Osteocyte (in vitro differentiated cells): ENCODE measurements at places on chromosomes 13 and 19. TPM values are rescaled to one million over a fixed set of nuclear protein-coding genes. Genes with fewer than 3 reads are reported as not detected.
A peak's percentile ranks its signal among the peaks of the same experiment; 100 is the strongest.

DNA sequence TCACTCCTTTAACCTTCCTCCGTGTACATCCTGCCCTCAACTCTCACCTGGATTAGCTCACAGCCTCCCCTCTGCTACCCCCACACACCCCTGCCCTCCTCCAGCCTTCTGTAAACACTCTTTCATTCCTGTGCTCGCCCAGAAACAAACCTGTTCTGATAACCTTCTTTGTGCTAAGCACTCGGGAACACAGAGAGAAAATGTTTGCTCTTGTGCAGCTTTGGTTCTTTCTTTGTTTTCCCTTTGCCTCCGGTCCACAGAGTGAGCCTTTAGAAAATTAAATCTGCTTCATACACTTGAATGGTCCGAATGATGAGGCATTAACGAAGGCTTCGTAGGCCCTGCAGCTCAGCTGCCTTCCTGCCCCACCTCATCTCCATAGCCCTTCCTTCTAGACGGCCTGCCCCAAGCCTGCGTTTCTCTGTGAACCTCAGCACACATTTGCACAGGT lies 6.6 kb upstream of the ZDHHC20 start:
- no peak for DNase-seq

DNA sequence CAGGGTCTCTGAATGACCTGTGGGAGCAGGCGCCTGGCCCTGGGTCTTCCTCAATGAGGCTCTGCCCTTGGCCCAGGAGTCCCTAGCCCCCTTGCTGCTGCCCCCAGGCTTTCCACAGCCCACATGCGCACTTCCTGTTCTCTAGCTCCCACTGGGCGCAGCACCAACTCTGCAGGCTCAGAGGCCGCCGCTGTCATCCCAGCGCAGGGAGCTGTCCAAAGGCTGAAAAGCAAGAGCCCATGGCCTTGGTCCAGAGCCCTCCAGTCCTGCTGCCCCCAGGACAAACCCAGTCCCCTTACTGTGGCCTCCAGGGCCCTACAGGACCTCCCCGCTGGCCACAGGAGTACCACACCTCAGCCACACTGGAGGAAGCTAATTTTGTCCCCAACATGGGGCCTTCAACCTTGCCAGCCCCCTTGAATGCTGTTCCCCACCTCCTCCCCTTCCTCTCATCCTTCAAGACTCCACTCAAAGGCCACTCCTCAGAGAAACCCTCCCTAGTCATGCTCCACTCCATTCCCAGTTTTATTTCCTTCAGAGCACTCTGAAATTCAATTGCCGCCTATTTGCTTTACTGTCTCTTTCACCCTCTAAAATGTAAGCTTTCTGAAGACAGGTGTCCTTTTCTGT lies 8.0 kb upstream of the POU2F2 start:
- DNase-seq, result peak; percentile 90

DNA sequence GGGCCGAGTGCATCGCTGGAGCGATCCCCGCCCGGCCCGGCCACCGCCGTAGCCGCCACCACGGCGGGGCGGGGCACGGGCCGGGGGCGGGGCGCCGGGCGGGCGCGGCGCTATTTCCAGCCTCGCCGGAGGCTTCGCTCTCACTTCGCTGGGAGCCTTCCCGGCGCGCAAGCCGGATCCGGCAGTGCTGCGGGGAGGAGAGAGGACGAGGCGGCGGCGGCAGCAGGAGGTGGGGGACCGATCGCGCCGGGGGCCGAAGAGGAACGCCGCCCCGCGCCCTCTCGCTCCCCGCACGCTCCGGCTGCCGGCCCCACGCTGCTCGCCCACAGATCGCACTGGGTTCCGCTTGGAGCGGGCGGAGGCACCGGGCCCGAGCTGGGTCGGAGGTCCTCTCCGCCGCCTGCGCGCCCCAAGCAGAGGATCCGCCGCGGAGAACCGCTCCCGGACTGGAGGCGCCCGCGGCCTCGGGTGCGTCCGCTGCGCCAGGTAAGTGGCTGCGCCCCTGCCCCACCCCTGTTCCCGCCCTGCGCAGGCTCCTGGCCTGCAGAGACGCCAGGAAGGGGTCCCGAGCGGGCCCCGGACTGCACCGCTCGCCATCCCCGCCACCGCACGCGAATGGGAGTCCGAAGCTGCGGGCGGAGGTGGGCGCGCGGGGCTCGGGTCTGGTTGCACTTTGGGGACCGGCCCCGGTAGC lies at the start of gene CHST8:
TSS of gene CHST8 (plus strand) at position 143 of the 694 bp plus-strand sequence. CDS start 67,309 bp downstream, outside the sequence.
- no peak for DNase-seq

DNA sequence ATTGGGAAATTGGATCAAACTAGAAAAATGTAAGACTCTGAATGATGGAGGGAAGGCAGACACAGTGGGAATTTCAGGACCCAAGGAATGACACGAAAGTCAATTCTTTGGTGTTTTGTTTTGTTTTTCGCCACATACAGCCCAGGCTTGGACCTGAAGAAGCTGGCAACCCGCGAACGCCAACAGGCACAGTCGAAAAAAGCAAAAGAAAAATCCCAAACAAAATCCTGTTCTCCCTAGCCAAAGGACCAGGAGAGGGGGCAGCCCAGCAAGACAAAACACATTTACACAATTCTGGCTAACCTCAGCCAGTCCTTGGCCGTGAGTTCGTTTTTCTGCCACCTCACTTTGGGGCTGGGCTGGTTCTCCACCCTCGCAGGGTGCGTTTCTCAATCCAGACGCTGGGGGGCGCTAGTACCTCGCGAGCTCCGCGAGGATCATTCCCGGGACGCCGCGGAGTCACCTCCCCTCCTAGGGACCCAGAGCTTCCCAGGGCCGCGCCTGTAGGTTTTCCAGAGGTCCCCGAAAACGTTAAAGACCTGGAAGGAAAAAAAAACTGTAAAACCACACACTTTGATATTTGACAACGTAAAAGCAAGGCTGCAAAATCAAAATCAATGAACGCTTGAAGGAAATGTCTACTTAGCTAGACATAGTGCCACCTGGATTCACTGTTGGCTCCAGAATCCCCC lies 34.9 kb upstream of the TPM4 start:
- peak; percentile 94 for DNase-seq

GRCh38 chr13:78603240-78603957 lies at the start of gene POU4F1:
POU4F1 (minus strand) TSS chr13:78603552; CDS start chr13:78603326, 226 bp downstream.
- no peak for DNase-seq

DNA sequence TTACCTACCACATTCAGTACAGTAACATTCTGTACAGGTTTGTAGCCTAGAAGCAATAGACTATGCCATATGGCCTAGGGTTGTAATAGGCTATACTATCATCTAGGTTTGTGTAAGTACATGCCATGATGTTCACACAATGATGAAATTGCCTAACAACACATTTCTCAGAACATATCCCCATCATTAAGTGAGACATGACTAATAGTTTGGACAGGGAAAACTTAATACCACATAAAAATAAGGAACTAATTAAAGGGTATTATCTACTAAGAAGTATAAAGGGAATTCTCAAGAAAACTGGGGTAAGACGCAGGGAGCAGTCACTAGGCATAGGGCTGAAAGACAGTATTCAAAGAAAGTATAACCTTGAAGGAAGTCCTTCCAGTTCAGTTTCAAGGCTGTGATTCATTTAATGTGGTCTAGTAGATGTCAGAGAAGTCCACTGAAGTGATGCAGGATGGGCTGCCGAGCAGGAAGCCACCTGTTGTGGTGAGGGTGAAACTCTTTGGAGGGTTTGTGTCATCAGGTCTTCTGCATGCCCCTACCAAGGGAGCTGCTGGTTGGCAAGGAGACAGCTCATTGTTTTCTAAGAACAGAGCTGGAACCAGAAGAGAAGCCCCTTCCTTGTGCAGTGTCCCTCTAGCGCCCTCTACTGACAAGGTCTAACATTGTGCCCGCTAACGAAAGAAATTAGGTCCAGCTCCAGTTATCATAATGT lies 122.9 kb downstream of the OLFM4 start:
- no peak for DNase-seq

DNA sequence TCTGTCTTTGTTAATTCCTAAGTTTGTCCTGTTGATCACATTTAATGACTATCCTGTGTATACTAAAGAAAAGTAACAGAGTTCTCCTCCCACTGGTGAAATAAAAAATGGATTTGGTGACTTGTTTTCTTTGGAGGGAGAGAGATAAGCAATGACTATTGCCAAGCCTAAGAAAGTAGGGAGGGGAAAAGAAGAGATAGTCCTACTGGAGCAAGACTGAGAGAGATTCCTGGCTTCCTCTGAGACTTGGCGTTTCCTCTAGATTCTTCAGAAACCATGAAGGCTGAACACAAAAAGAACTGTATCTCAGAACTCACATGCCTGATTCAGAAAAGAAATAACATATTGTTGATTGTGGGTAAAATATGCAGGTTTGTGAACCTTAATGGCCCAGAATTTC lies 406.5 kb downstream of the FOXO1 start:
- no peak for DNase-seq

GRCh38 chr19:33830264-33830663 lies 33.6 kb downstream of the KCTD15 start:
- DNase-seq, result peak; percentile 4

DNA sequence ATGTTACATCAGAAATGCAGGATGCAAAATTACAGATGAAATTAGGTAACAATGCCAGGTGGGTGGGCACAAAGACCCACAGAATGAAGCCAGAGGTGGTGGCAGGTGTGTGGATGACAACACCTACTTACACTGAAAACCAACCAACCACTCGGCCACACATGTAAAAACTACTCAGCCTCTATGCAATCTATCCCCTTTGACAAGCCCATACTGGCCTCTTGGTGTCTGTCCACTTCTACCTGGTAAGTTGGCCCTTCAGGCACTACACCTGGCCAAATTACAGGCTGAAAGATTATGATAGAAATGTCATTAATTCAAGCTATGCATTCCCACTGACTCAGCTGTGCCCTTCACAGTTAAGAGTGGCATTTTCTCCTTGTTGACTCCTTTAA lies 50.0 kb downstream of the BRD4 start:
- no peak for DNase-seq

DNA sequence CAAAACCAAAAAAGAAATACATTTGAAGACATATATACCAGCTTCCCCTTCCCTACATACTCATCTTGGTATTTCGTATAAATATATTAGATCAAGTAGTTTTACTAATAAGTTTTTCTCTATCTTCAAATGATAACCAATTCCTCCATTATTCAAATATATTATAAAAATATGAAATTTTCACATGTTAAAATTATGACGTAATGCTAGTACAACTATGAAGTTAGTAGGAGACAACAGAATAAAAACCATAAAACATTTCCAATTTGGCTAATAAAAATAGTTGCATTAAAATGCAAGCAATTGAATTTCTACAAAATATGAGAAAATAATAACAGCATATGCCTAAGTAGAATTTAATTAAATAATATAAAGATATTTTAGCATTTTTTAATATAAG lies 501.8 kb upstream of the SLITRK5 start:
- no peak for DNase-seq

GRCh38 chr13:56907766-56908165 lies 233.0 kb upstream of the PRR20A start:
- no peak for DNase-seq

DNA sequence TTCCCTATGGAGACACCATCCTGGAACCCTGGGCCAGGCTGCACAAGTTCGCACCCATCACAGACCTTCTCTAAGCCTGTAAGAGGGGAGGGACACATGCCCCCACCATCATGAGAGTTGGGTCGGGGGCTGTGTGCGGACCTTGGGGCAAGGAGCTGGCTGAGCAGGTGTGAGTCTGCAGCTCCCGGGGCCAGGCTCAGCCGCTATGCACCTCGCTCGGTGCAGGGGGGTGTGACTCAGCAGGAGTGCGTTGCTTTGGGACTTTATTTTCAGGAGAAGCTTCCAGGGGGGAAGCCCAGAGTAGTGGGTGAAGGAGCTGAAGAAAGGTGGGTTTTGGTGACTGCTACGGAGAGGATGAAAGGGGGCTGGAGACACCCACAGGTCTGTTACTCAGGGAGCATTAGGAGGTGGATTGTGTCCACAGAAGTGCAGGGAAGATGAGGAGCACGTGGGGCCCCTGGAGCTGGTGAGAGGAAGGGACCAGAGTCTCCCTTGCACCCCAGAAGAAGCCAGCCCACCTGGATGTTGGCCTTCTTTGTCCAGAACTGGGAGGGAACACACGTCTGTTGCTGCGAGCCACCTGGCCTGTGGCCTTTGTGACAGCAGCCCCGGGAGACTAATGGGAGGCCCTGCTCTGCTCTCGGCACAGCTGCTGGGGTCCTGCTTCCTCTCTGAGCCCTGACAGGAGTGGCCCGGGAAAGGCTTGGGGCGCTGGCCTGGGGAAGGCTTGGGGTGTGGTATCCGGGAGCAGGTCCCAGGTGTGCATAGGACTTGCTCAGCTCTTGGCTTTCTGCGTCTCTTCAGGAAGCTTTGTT lies 162.6 kb downstream of the TEX29 start:
- peak; percentile 69 for DNase-seq

DNA sequence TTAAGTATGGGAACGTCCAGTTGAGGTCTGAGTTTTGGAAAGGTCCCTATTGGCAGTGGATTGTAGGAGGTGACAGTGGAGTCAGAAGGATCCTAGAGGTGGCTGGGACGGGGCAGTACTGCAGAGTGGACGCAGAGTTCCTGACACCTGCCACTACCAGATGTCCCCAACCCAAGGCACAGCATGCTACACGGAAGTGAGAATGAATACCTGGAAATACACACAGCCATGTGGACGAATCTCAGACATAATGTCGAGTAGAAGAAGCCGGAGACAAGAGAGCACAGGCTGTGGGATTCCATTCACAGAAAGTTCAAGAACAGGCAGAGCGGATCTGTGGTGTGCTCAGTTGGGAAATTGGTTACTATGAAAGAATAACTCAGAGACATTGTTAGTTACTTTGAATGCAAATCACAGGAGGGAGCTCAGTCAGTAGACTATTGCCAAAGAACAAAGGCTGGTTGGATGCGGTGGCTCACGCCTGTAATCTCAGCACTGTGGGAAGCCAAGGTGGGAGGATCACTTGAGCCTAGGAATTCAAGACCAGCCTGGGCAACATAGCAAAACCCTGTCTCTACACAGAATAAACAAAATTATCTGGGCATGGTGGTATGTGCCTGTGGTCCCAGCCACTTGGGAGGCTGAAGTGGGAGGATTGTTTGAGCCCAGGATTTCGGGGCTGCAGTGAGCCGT lies 37.4 kb downstream of the RYR1 start:
- no peak for DNase-seq

- no peak for DNase-seq
Observed at GRCh38 chr19:46611776-46612175, 10.6 kb downstream of the CALM3 start.

- no peak for DNase-seq
Observed at GRCh38 chr13:101393140-101393539, 23.2 kb downstream of the NALCN start.

GRCh38 chr13:102040812-102041211 lies 361.0 kb downstream of the FGF14 start:
- DNase-seq, result no peak

DNA sequence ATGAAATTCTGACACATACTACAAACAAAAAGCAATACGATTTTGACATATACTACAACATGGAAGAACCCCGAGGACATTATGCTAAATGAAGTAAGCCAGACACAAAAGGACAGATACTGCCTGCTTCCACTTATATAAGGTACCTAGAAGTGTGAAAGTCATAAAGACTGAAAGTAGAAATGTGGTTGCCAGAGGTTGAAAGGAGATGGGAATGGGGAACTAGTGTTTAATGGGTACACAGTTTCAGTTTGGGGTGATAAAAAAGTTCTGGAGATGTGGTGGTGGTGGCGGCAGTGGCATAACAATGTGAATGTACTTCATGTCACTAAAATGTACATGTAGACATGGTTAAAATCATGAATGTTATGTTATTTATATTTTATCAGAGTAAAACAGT lies 12.1 kb upstream of the NDFIP2 start:
- no peak for DNase-seq

The CACNG8 gene
- total RNA-seq, result not detected in 2 replicates

The SLC10A2 gene
- total RNA-seq, result not detected in 2 replicates

The TSKS gene
- not detected in 2 replicates for total RNA-seq

The OR2Z1 gene
- total RNA-seq, result not detected in 2 replicates

The PCDH9 gene
- total RNA-seq, result 33.8 and 34.6 TPM in 2 replicates

The APOC1 gene
- total RNA-seq, result 3.3 TPM in 1 of 2 replicates, not detected in the other
